Activated naive CD4-positive, alpha-beta T cell (primary cell): ENCODE measurements at places on chromosomes 2 and 18.

GRCh38 chr18:8696749-8697211 is 8.6 kb upstream of the MTCL1 start:
- peak; percentile 70 for DNase-seq

DNA sequence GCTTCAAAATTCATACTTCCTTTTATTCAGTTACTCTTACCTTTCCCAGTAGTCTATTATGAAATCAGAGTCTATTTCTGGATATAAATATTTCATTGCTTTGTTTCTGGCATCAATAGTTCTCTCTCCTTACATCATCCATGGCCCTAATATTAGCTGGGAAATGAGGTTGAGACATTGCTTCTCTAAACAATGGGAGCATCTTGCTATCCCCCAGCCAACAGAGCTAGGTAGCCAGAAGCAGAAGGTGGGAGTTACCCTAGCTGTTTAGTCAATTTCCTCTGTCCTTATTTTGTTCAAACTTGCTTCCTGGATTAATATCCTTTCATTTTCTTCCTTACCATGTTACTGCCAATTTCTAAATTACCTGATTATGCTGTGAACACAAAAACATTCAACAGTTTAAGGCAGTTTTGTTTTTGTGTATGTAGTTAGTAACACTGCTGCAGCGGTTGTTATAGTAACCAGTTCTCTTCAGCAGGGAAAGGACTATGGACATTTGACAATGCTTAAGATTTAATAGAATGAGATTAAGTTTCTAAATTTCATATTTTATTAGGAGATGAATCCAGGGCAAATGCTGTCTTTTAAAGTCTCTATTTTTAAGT is 160.5 kb upstream of the KCNJ3 start:
- DNase-seq: no peak

DNA sequence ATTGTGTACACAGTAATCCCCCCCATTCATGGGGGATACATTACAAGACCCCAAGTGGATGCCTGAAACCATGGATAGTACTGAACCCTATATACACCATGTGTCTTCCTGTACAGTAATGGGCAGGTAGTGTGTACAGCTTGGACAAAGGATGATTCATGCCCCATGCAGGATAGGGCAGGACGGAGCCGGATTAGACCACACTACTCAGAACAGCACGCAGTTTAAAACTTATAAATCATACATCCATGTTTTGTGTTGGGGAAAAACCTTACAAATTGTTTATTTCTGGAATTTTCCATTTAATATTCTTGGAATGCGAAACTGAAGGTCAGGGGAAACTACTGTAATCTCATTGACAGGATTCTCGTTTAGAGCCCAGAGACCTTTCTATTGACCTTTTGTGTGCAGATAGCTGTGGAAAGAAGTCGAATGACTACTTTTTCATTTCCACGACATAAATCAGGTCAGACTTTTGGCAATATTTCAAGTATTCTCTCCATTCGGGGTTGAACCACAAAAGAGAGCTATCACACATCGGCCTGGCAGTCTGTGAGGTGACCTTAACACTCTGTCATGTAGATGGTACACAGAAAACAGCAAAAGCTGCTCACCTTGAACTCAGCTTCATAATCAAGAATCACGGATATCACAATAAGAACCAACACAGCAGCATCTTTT is 9.9 kb upstream of the YPEL5 start:
- DNase-seq: no peak

DNA sequence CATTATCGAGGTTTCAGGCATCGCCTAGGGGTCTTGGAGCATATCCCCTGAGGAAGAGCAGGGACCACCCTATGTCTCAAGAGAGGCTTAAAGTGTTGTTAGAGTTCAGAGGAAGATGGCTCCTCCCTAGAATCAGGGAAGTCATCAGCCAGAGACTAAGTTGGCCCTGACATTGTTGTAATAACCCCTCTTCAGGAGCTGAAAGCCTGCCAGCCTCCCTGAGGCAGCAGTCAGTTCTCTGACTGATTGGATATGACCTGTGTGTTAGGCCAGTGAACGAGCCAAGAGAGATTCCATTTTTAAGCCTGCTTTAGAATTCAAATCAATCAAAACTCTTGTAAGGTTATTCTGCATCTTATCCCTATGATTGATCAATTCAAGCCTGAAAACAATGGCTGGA is 34.9 kb downstream of the ARHGAP28 start:
- no peak for DNase-seq

GRCh38 chr18:51447351-51448342 is 250.2 kb upstream of the MEX3C start:
- no peak for DNase-seq

DNA sequence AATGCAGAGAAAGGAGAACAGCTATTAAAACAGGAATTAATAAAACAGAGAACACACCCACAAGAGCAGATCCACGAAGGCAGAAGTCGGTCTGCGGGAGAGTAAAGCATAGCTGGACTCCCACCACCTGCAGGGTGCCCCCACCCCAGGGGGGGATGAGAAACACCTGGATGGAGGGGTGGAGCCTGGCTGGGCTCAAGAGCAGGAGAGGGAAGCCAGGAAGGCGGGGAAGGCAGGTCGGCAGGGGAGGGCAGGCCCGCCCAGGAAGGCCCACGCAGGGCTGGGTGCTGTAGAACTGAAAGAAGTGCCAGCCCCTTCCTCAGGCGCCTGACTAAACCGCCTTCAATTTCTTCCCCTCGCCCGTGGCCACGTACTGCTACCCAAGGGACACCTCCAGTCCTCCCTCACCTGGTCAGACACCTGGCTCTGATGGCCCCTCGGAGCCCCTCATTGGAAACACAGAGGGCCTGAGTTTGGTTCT is 175.4 kb downstream of the HDAC4 start:
- no peak for DNase-seq

GRCh38 chr2:74942263-74942662 is 16.2 kb upstream of the POLE4 start:
- no peak for DNase-seq

- no peak for DNase-seq
Measured at GRCh38 chr2:109324861-109325260, 195.9 kb downstream of the SH3RF3 start.

- DNase-seq: no peak
Measured at GRCh38 chr18:57439609-57439968, 4.4 kb downstream of the ONECUT2 start.
